Inflammatory macrophage treated with lipopolysaccharide for 4 hours (primary cell): ENCODE measurements at places on chromosomes 16 and 17.

- DNase-seq = no peak
Measured at GRCh38 chr16:67942510-67943255, 1.2 kb downstream of the LCAT start.

- no peak for DNase-seq
Measured at GRCh38 chr16:23249830-23250229, 52.3 kb upstream of the SCNN1B start.

- no peak for DNase-seq
Measured at GRCh38 chr17:82915010-82915756, 75.4 kb upstream of the ZNF750 start.

- no peak for DNase-seq
Measured at GRCh38 chr16:17793354-17793753, 322.6 kb upstream of the XYLT1 start.

GRCh38 chr17:927611-928461, 51.7 kb downstream of the NXN start:
- no peak for DNase-seq

GRCh38 chr17:83156408-83156807, 77.0 kb downstream of the METRNL start:
- no peak for DNase-seq

DNA sequence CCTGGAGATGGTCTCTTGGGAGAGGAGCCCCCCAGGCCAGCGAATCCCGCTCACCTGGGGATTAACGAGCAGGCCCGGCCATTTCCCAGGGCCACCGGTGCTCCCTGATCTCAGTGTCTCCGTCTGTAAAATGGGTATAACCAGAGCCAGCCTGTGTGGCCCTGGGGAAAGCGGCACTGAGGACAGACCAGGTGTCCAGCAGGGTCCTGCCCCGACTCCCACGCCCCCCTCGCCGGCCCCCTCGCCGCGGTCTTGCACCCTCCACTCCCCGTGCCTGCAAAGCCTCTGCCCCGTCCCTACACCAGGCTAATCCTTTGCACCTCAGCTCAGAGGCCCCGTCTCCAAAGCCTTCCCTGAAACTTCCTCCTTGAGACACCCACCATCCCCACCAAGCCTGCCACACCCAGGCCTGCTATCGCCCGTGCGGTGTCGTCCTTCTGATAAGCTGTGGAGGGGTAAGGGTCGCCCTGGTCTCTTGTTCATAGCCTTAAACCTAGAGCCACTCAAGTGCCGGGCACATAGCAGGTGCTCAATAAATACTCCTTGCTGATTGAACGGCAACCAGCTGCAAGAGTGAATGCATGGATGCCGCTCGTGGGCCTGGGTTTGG, 259.1 kb downstream of the C16orf95 start:
- DNase-seq = no peak

- DNase-seq = no peak
Measured at GRCh38 chr17:72903522-72903921, 189.0 kb downstream of the SLC39A11 start.

DNA sequence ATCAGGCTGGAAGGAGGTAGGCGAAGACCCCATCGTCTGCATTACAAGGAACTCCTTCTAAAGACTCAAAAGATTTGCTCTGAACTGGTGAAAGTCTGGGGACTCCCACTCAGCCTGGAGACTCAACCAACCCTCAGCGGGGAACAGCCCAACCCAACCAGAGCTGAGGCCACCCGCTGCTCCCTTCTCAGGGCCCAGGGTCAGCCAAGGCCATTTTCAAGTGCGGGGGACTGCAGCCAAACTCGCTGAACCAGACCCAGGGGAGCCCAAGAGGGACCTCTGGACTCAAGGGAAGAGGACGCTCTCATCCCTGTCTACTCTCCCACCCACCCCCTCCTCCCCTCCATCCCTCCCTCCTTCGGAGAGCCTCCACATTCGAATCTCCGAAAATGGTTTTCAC, 24.1 kb downstream of the XYLT1 start:
- DNase-seq = no peak

DNA sequence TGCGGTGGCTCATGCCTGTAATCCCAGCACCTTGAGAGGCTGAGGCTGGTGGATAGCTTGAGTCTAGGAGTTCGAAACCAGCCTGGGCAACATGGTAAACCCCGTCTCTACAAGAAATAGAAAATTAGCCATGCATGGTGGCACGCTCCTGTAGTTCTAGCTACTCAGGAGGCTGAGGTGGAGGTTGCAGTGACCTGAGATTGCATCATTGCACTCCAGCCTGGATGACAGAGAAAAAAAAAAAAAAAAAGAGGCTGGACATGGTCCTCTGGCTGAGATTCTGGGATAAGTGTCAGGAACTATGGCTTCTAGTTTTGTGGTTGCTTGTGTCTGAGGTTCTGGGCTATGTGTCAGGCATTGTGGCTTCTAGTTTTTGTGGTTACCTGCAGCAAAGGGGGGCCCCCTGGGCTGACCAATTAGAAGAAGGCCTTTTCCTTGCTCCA, 7.0 kb downstream of the KSR1 start:
- no peak for DNase-seq
